Astrocyte (in vitro differentiated cells and primary cell): ENCODE measurements at places on chromosomes 16 and 17. TPM values are rescaled to one million over a fixed set of nuclear protein-coding genes. Genes with fewer than 3 reads are reported as not detected.

DNA sequence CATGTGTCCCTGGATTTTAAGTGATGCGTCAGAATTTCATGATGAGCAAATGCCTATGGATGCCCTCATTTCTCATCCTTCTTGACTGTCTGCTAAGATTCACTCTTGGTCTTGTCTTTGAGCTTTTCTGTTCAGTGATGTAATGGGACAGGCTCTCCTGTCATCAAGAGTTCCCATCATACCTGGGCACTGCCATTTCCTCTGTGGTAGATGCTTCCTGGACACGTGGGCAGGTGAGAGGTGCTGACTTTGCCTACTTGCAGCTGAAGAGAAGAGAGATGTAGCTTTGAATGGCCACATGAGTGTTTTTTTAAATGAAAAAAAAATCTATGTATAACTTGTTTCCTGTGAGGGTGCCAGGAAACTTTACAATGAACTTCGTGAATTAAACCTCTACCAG, 557.7 kb downstream of the MAF start:
- H3K27me3 ChIP-seq: no peaks in the 10 kb centered on the region
- DNase-seq: no peak
- no peak overlapping the region for H3K4me3 ChIP-seq

GRCh38 chr17:74192950-74193781, 10.3 kb upstream of the RPL38 start:
- H3K27ac ChIP-seq: no peak overlapping the region
- H3K36me3 ChIP-seq: no peaks in the 10 kb centered on the region
- H3K4me1 ChIP-seq: no peaks in the 10 kb centered on the region
- DNase-seq: no peak
- no peak overlapping the region for H3K4me3 ChIP-seq

CLEC18C gene
- total RNA-seq: 1.4 and 3.6 TPM in 2 replicates

- no peak overlapping the region for H3K27ac ChIP-seq
- H3K27me3 ChIP-seq: no peaks in the 10 kb centered on the region
- peaks cover 62% of the 10 kb centered on the region for H3K36me3 ChIP-seq
- peaks cover 6% of the 10 kb centered on the region for H3K4me1 ChIP-seq
- no peak overlapping the region for H3K4me3 ChIP-seq
Measured at GRCh38 chr17:64579917-64580316, 73.1 kb downstream of the CEP95 start.

- no peaks in the 10 kb centered on the region for H3K36me3 ChIP-seq
- peak within 1 kb of the TSS; percentile 99 for H3K27ac ChIP-seq
- H3K4me3 ChIP-seq: peak within 1 kb of the TSS; percentile 83
- DNase-seq: no peak
- H3K4me1 ChIP-seq: peaks cover 52% of the 10 kb centered on the region
Measured at GRCh38 chr17:17836818-17837379, at the start of gene SREBF1. Gene SREBF1 (minus strand): TSS chr17:17836986. CDS start chr17:17836817, 169 bp downstream.

GRCh38 chr16:11566398-11566797, 20.3 kb downstream of the LITAF start:
- no peak for DNase-seq
- no peaks in the 10 kb centered on the region for H3K27me3 ChIP-seq
- H3K4me1 ChIP-seq: no peaks in the 10 kb centered on the region
- H3K4me3 ChIP-seq: no peak overlapping the region

MYH10 gene
- total RNA-seq: 125 and 150 TPM in 2 replicates

DNA sequence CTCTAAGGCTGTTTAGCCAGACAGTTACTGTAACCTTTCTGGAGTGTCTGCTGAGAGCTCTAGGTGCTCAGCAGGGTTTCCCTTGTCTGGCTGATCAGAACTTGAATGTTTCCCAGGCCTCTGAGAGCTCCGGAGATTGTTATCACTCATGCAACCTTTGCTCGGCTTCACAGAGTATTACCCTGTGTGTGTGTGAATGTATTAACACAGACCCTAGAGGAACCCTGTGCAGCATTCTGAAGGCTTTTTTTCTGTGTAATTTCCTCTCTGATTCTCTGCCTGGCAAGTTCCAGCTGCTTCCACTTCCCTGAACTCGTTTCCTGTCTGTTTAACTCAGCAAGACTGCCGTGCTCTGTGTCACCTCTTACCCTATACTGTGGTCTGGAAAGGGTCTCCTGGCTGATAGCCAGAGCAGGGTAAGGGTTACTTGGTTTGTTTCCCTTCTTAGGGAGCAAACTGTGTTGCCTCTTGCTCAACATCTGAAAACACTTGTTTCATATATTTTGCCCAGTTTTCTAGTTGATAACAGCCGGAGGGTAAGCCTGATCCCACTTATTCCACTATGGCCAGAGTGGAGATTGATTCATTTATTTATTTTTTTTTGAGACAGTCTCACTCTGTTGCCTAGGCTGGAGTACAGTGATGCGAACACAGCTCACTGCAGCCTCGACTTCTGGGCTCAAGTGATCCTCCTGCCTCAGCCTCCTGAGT, 21.7 kb downstream of the PRMT7 start:
- DNase-seq: peak; percentile 25
- H3K27ac ChIP-seq: peak overlapping the region; percentile 60
- no peak overlapping the region for H3K4me3 ChIP-seq

- H3K27me3 ChIP-seq: no peaks in the 10 kb centered on the region
- H3K27ac ChIP-seq: no peak overlapping the region
- no peaks in the 10 kb centered on the region for H3K36me3 ChIP-seq
- peak; percentile 18 for DNase-seq
Measured at GRCh38 chr16:23784811-23785447, 30.1 kb downstream of the CHP2 start.

AOC3 gene
- total RNA-seq: 1.1 and 1.5 TPM in 2 replicates

DNA sequence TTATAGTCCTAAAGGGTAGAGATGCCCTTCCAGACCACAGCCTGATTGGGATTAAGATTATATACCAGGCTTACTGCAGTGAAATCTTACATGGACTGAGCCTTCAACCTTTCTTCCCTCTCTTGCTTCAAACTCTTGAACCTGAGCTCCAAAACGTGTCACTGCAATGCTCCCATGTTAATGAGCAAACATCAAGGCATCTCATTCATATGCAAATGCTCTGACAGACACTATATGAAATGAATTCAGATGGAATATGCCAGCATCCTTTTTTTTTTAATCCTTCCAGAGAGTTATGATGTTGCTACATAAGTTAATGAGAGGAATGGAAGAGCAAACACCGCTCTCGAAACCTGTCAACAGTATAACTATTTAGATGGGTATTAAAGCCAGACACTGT, 611.9 kb upstream of the CDH11 start:
- H3K4me3 ChIP-seq: no peak overlapping the region
- H3K4me1 ChIP-seq: no peaks in the 10 kb centered on the region
- H3K36me3 ChIP-seq: no peaks in the 10 kb centered on the region
- H3K27me3 ChIP-seq: peaks cover 5% of the 10 kb centered on the region
- no peak overlapping the region for H3K27ac ChIP-seq
- DNase-seq: no peak

DNA sequence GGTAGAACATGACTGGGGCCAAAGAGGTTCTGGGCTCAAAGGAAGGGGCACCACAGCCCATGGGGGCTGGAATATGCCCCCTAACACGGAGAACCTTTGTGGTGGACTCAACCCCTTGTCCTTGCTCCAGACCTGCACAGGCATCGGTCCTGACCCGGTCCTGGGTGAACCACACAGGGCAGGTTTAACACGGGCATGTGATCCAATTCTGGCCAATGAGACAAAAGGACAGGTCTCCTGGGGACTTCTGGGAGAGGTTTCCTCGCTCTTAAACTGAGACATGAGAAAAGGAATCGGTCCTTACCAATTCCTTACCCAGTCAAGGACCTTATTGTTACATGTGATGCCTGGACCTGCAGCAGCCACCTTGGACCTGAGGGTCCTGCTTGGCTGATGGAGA, 3.7 kb downstream of the DOC2B start:
- H3K4me1 ChIP-seq: no peaks in the 10 kb centered on the region
- H3K27me3 ChIP-seq: peaks cover 56% of the 10 kb centered on the region
- H3K27ac ChIP-seq: no peak overlapping the region
- no peak overlapping the region for H3K4me3 ChIP-seq
- no peaks in the 10 kb centered on the region for H3K36me3 ChIP-seq
- DNase-seq: no peak

- DNase-seq: no peak
- no peak overlapping the region for H3K27ac ChIP-seq
- no peaks in the 10 kb centered on the region for H3K27me3 ChIP-seq
- H3K4me3 ChIP-seq: no peak overlapping the region
- H3K4me1 ChIP-seq: peaks cover 4% of the 10 kb centered on the region
Measured at GRCh38 chr17:63440127-63440769, 5.9 kb downstream of the CYB561 start.

FMNL1 gene
- 4.0 and 4.7 TPM in 2 replicates for total RNA-seq

- H3K36me3 ChIP-seq: no peaks in the 10 kb centered on the region
- no peaks in the 10 kb centered on the region for H3K4me1 ChIP-seq
- no peaks in the 10 kb centered on the region for H3K27me3 ChIP-seq
- DNase-seq: no peak
Measured at GRCh38 chr17:59289981-59290301, 41.5 kb upstream of the YPEL2 start.

CNP gene
- 169 and 177 TPM in 2 replicates for total RNA-seq

DNA sequence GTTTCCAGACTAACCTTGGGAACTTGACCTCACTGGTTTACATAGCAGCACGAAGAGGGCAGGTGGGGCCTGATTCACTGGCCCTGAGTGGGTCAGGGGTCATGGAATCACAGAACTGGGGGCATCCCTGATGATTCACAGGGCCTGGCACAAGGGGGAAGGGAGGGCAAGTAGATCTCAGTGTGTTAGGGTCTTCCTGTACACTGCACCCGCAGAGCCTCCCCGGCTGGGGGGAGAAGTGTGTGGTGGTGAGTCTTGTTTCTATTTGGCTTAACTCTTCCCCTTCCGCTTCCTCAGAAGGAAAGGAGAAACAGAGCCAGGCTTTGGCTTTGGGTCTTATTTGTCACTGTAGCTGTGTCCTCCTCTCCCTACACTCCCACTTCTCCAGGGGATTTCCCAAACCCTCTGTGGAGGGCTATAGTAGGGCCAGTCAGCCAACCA, 3.7 kb downstream of the STARD3 start:
- peaks cover 28% of the 10 kb centered on the region for H3K4me1 ChIP-seq
- no peak for DNase-seq
- no peaks in the 10 kb centered on the region for H3K36me3 ChIP-seq
- no peak overlapping the region for H3K27ac ChIP-seq
- no peak overlapping the region for H3K4me3 ChIP-seq
- no peaks in the 10 kb centered on the region for H3K27me3 ChIP-seq

GRCh38 chr16:77684181-77684526, 38.2 kb upstream of the NUDT7 start:
- no peaks in the 10 kb centered on the region for H3K27me3 ChIP-seq
- no peaks in the 10 kb centered on the region for H3K4me1 ChIP-seq
- no peak overlapping the region for H3K4me3 ChIP-seq

GRCh38 chr17:42025936-42026335, 6.0 kb downstream of the NKIRAS2 start:
- no peak for DNase-seq
- H3K27me3 ChIP-seq: peaks cover 6% of the 10 kb centered on the region
- peaks cover 23% of the 10 kb centered on the region for H3K4me1 ChIP-seq
- H3K36me3 ChIP-seq: peaks cover 10% of the 10 kb centered on the region
- no peak overlapping the region for H3K27ac ChIP-seq

GRCh38 chr17:16988749-16989229, 16.9 kb upstream of the TNFRSF13B start:
- no peaks in the 10 kb centered on the region for H3K36me3 ChIP-seq
- peak; percentile 17 for DNase-seq
- no peak overlapping the region for H3K4me3 ChIP-seq
- H3K4me1 ChIP-seq: peaks cover 17% of the 10 kb centered on the region
- no peaks in the 10 kb centered on the region for H3K27me3 ChIP-seq

HP gene
- not detected in 2 replicates for total RNA-seq

DNA sequence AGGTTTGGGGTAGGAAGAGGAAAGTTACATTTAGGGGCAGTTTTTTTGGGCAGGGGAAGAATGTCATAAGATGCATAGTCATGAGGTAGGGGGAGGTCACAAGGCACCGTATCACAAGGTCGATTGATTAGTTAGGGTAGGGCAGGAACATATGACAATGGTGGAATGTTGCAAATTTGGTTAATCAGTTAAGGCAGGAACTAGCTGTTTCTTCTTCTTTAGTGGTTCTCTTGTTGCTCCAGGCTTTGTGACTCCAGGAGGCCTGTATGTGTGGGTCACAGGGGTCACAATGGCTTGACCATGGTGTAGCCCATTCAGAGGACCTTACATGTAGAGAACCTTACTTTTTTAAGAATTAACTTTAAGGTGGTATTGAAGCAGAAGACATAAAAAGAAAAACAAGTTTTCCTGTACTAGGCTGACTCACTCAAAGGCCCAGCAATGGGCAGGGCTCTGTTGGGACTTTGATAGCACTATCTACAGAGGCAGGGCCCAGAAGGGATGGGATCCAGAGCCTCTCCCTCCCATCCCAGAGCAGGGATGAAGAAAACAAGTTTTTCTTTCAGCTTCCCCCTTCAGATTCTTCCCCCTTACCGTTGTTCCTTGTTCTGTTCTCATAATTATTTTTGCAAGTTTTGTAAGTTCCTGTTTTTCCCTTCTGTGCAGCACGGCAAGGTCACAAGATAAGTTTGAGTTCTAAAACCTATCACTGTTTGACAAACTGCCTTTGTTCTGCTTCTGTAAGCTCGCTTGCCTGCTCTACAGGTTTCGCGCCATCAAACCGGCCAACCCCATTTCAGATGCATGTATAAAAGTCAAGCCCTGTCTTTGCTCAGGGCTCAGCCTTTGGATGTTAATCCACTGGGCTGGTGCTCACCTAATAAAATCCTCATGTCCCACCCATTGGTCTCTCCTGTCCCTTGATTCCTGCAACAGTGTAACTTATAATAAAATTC, 45.8 kb upstream of the ATF7IP2 start:
- peaks cover 10% of the 10 kb centered on the region for H3K4me1 ChIP-seq
- H3K27me3 ChIP-seq: no peaks in the 10 kb centered on the region
- no peak for DNase-seq

GRCh38 chr16:19974607-19975006, 90.0 kb upstream of the GPRC5B start:
- H3K27me3 ChIP-seq: no peaks in the 10 kb centered on the region
- H3K27ac ChIP-seq: no peak overlapping the region
- DNase-seq: no peak
- no peaks in the 10 kb centered on the region for H3K36me3 ChIP-seq

- H3K27me3 ChIP-seq: no peaks in the 10 kb centered on the region
- no peaks in the 10 kb centered on the region for H3K4me1 ChIP-seq
- H3K4me3 ChIP-seq: no peak overlapping the region
- DNase-seq: no peak
- no peak overlapping the region for H3K27ac ChIP-seq
- no peaks in the 10 kb centered on the region for H3K36me3 ChIP-seq
Measured at GRCh38 chr17:81082177-81083073, 47.5 kb downstream of the BAIAP2 start.

DNA sequence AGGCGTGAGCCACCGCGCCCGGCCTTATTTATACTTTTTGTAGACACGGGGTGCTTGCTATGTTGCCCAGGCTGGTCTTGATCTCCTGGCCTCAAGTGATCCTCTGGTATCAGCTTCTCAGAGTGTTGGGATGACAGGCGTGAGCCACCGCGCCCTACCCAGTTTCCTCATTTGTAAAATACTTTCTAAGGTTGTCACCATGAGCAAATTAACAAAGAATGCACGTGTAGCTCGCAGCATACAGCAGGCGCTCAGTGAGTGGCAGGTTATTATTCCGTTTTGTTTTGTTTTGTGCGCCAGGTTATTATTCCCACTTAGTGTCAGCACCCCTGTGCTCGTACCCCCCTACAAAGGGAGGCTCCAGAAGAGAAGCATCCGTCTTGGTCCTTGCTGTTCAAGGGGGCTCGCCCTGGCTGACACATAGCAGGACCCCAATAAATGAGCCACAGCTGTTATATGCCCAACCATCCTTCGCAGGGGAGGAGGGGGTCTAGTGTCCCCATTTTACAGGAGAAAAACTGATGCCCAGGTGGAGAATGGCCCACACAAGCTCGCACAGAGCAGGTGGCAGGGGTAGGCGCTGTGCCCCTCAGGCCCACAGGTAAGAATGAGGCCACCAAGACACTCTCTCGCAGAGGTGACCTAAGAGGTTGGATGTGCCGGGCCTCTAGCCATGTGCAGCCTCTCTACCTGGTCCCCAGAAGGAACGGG, 686 bp upstream of the MIEF2 start:
- H3K4me3 ChIP-seq: peak overlapping the region; percentile 75
- H3K36me3 ChIP-seq: peaks cover 13% of the 10 kb centered on the region
